CD8-positive, alpha-beta memory T cell (primary cell): ENCODE measurements at places on chromosomes 3 and 15. TPM values are rescaled to one million over a fixed set of nuclear protein-coding genes. Genes with fewer than 3 reads are reported as not detected.

Gene TRIM59
- 25.1 TPM for polyA plus RNA-seq

Gene SST
- polyA plus RNA-seq = not detected

Gene ATP10A
- 8.2 TPM for polyA plus RNA-seq

Gene LOXL1
- polyA plus RNA-seq = 3.1 TPM

Gene ZNF385D
- polyA plus RNA-seq = not detected

Gene KLHDC8B
- polyA plus RNA-seq = 3.0 TPM

Gene DUOXA2
- not detected for polyA plus RNA-seq

Gene FRMD5
- polyA plus RNA-seq = 0.37 TPM

Gene RPS27L
- polyA plus RNA-seq = 193 TPM

Gene SMCO1
- polyA plus RNA-seq = not detected

Gene GRK7
- not detected for polyA plus RNA-seq

Gene PCOLCE2
- not detected for polyA plus RNA-seq

Gene OR5K1
- not detected for polyA plus RNA-seq

Gene TUSC7
- polyA plus RNA-seq = not detected

DNA sequence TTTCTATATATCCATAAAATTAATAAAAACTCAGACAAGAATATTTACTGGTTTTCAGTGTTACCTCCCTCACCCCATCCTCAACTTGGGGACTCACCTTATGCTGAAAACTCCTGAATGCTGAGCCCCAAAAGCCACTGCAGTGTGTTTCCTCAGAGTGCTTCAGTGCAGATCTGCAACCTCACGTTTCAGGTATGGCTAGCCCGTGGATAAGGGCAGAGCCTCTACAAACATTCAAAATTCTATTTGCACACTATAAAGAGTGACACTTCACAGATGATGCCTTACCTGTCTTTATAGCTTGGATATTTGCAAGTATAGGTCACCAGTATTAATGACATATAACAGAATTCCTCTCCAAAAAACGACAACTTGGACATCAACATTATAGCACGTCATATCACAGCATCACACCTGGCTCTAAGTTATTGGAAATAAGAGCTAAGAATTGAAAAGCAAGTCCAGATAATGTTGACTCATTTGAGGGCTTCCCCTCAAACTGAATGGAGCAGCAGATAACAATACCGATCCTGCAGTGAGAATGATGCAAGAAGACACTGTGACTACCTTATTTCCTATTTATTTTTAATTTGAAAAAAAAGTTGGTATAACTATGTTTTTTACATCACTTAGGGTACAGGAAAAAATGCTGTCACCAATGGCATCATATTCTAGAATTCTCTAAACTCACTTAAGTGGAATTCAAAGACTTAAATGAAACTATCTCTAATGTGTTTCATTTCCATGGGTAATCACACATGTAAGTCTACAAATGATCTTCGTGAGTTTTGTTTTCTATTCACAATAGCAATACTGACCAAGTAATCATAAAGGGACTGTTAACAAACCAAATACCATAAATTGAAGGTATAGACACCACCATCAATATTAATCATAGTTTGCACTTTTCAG lies 40.7 kb upstream of the RSL24D1 start:
- no peak for DNase-seq

- DNase-seq = no peak
Measured at GRCh38 chr3:18422972-18423371, 2.2 kb downstream of the SATB1 start.

DNA sequence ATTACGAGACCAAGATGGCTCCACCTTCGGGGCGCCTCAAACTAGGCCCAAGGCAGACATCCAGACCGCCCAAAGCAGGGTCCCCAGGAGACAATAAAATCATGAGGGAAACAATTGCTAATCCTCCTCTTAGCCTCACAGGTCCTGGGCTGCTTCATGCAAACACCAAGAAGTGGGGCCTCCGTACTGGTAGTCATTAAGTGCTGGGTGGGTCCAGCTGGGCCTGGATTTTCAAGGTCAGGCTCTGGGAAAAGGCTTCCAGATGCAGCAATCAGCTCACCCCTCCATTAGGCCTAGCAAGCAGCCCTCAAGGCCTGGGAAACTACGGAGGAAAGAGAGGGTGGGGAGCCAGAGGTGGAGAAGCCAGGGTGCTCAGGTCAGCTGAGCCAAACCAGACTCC lies 634 bp downstream of the FBXL22 start:
- DNase-seq = no peak

DNA sequence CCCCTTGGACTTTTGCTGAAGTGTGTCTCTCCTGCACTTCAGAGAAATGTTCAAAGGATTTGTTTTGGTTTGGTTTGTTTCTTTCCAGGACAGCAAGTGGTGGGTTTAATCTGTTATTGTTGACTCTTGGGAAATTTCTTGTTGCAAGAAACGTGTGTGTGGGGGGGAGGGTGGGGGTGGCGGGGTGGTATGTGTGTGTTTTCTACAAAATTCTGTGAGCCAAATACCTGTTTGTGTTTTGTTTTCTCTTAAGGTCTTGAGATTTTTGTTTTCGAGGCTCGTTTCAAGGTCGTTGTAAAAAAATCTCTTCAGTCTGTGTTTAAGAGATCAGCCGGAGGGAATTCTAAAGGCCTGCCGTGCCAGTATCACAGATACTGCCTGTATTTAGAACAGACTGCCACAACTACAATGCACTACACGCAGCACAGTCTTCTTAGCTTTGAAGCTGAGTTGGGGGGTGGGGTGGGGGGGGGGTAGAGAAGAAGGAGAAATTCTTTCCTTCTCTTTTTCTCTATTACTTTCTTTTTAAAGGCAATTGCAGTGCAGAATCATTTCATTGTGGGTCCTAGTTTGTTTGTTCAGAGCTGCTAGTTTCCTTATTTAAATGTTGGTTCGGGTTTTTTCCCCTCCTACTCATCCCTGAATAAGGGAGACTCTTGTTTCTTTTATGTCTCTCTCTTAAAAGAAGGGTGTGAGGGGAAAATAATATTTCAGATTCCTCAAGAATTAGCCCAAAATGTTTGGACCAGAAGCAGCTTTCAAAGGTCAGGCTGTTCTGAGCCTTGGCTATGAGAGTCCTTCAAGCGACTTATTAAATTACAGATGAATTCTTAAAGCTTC lies 1.4 kb upstream of the BCL6 start:
- no peak for DNase-seq

- DNase-seq = peak; percentile 51
Measured at GRCh38 chr15:22253676-22254408, 173.5 kb downstream of the OR4M2 start.

DNA sequence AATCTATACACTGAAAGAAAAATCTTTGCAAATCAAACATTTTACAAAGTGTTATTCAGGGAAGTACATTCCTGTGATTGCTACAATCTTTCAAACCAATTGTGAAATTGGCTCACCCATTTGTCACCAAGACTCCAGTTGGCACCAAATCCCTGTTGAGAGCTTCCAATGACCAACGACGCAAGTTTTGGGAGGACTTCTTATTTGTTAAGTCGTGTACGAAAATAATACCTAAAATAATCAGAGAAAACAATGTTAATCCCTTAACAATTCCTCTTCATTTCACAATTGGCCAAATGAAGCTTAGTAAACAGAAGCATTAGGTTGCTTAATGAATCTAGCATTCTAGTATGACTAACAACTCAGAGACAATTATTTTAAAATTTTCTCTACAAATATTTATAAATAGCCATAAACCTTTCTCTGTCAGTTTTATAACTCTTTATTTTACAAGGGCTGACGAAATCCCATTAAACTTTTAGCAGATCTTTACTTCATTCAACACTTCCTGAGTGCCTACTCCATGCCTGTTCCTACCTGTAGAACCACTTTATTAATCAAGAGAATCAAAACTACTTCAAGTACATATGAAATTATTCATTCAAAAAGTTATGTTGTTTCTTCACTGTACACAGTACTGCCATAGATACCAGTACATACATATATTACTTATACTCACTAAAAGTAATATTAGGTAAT lies 24.0 kb upstream of the HGD start:
- no peak for DNase-seq

DNA sequence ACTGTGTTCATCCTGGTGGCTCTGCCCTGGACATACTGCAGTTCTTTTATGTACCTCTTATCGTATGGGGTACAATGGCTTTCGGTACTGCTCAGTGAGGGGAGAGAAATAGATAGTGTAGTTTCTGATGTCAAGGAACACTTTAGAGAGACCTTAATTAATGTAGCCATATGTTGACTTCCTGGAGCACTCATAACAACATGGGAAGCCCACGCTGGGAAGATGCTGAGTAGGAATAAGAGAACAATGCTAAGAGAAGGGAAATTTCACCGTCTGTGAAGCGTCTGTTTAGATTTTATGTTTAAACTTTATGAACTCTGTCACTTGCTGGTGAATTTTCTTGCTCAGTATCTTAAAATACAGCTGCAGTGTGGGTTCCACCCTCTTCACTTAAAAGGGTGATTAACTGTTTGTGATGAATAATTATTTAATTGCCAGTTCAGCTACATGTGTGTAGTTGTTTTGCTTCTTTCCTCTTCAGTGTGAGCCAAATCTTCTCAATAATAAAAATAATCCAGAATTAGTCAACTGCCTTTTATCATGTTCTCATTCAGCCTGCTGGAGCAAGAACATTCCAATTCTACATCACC lies 373.1 kb upstream of the TPRG1 start:
- DNase-seq = no peak

DNA sequence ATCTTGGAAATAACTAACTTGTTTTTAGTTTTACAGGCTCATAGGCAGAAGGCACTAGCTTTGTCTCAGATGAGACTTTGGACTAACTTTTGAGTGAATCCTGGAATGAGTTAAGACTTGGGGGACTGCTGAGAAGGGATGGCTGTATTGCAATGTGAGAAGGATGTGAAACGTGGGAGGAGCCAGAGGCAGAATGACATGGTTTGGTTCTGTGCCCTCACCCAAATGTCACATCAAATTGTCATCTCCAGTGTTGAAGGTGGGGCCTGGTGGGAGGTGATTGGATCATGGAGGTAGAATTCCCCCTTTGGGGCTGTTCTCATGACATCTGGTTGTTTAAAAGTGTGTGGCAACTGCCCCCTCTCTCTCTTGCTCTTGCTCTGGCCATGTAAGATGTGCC lies 28.8 kb upstream of the CCDC50 start:
- DNase-seq = no peak

- no peak for DNase-seq
Measured at GRCh38 chr3:55597641-55598040, 110.5 kb upstream of the WNT5A start.

DNA sequence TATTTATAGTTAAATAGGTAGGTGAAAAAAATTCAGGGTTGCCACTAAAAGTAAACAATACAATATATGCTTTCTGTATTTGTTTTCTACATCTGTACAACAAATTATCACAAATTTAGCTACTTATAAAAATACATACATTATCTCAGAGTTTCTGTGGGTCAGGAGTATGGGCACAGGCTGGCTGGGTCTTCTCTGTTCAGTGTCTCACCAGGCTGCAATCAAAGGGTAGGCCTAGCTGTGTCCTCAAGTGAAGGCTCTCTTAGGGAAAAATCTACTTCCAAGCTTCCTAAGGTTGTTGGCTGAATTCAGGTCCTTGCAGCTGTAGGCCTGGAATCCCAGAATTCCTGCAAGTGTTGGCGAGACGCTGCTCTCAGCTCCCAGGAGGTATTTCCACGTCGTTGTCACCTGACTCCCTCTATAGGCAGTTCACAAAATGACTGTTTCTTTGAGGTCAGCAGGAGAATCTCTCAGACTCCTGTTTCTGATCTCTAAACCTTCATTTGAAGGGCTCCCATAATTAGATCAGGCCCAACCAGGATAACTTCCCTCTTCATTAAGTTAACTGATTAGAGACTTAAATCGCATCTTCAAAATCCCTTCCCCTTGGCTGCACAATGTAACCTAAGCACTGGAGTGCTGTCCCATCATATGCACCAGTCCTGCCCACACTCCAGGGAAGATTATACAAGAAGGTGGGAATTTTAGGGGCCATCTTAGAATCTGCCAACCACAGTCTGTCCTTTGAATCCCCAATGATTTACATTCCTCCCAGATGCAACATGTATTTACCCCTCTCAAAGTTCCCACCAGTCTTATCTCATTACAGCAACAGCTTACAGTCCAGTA lies 296.6 kb downstream of the SUCLG2 start:
- no peak for DNase-seq

- no peak for DNase-seq
Measured at GRCh38 chr3:133965906-133966305, 63.8 kb downstream of the SLCO2A1 start.

GRCh38 chr3:14231145-14231990 lies 52.8 kb downstream of the LSM3 start:
- no peak for DNase-seq

DNA sequence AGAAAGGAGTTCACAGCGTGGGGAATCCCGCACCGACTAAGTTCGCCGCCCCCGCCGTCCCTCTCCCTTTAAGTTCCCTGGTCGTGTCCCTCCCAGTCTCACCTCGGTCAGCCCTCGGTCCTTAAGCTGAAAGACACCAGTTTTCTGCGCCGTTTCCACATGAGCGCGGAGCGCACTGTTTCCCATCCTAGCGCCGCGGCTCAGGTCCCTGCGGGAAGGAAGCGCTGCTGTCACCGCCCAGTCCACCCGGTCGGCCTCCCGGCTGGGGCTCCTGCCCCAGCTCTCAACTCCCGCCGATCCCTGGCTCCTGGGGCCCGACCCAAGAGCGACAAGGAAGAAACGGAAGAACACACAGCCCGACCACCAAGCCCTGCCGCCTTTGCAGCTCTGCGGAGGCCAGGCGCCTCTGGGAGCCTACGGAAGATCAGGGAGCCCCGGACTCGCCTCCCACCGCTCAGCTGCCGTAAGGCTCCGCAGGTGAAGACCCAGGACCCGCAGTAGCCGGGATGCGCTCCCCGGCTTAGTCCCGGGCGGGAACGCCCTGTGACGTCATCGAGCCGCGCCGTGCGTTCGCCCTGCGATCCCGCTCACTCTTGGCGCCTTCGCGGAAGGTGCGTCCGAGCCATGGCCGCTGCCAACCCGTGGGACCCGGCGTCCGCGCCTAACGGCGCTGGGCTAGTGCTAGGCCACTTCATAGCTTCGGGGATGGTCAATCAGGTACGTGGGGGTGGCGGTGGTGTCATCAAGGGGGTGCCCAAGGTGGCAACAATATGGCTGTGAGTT lies at the start of the genes HAUS2 and LRRC57:
HAUS2 (plus strand) TSS at position 590 of the 783 bp plus-strand sequence; CDS start at position 625, 35 bp downstream.
LRRC57 (minus strand) TSS at position 545 of the 783 bp plus-strand sequence; CDS start at position 186, 359 bp downstream.
- DNase-seq = peak; percentile 80

DNA sequence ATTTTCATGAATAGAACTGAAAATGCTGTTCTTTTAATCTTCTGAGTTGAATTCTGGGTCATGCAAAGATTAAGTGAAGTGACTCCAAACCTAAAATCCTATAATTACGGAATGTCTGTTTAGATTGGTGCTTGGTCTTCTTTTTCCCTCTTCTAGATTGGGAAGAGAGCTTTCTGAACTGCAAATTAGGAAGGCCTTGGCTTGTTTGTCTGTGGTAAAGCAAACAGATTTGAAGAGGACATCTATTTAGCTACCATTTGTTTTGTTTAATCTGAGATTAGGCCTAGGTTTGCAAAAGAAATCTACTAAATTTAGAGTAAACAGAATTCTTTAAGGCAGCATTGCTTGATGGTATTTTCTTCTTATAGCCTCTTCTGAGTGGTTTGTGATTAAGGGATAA lies 23.5 kb downstream of the PAQR9 start:
- DNase-seq = no peak

- DNase-seq = no peak
Measured at GRCh38 chr3:189304465-189305351, 132.9 kb downstream of the TPRG1 start.

- DNase-seq = no peak
Measured at GRCh38 chr15:91930092-91930491, 76.6 kb downstream of the SLCO3A1 start.

- DNase-seq = no peak
Measured at GRCh38 chr3:36895496-36896409, 49.1 kb downstream of the TRANK1 start.

- no peak for DNase-seq
Measured at GRCh38 chr15:62894322-62895085, 148.0 kb upstream of the TPM1 start.

- peak; percentile 54 for DNase-seq
Measured at GRCh38 chr15:90266061-90266431, 574 bp downstream of the NGRN start.

- no peak for DNase-seq
Measured at GRCh38 chr15:101240358-101240757, 11.5 kb downstream of the CHSY1 start.
